ENCODE measurements at places on chromosomes 5 and 9.
A peak's percentile ranks its signal among the peaks of the same experiment; 100 is the strongest.

- no peak for DNase-seq
Observed at GRCh38 chr5:112951124-112951702, 25.4 kb upstream of the DCP2 start.

GRCh38 chr5:153350175-153350883 is 140.1 kb upstream of the GRIA1 start:
- no peak for DNase-seq

DNA sequence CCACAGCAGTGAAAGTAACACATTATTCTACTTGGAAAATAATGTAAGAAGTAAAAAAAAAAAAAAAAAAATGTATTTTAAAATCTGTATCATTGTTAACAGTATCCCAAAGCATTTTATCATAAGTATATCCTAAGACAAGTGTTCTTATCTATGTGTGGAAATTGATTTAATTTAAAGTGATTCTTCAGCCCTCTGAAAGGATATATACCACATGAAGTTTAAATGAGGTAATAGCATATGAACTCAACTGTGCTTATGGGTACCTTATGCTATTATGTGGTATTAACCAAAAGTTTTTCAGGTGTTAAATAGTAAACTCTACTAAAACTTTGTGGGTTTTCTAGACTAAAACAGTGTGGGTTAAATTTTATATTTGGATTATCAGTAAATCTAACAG is 2.8 kb upstream of the SECISBP2 start:
- DNase-seq = no peak

- no peak for DNase-seq
Observed at GRCh38 chr5:148875205-148875875, 48.9 kb downstream of the ADRB2 start.

GRCh38 chr5:138972230-138972629 is 97.1 kb upstream of the LRRTM2 start:
- DNase-seq = no peak

DNA sequence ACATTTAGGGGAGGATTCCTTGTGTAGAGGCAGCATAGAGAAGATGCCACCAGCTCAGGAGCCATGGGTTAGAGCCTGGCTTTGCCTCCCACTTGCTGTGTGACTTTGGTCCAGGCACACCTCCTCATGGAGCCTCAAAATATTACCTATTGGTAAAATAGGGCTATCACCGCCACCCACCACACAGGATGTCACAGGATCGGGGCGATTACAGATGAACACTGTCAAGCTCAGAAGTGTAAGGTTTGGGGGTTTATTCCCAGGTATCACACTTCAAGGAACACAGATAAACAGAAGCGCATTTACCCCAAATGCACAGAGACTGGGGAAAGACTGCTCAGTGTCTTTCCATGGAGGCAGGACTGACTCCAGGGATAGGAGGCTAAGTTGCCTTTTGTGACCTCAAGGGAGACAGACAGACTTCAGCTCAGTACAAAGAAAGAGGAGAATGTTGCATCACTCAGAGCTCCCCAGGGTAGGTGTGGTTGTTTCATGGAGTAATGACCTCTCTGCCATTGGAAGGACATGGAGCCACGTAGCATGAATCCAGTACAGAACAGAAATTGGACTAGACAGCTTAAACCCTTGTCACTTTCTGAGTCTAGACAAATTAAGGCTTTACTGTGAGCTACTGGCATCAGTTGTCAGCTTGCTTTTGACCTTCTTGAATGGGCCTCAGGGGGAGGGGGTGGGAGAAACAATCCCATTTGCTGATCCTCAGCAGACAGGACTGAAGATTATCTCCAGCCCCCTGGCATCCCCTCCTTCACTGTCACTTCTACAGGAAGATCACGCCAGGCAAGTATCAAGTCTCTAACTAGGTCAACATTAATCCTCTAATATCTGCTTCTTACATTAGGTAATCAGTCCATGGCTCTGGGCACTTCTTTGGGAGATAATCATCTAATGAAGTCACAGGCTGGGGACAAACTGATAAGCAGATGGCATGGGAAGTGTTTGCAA is 6.5 kb downstream of the TRAF1 start:
- DNase-seq = no peak

DNA sequence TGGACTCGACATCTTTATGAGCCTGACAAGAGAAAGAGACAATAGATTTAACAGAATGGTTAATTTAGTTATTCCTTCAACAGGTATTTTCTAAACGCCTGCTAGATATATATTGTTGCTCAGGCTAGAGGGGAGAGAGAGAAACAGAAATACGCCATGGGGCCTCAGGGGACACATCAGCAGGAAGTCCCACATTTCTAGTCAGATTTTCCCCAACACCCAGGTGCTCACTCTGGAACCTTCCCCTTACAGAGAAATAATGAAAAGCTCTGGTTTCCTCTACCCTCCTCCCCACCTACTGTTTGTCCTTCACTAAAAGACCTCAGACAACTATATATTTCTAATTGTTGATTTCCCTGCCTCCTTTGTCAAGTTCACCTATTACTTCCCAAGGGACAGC is 130.3 kb upstream of the TBC1D2 start:
- no peak for DNase-seq

DNA sequence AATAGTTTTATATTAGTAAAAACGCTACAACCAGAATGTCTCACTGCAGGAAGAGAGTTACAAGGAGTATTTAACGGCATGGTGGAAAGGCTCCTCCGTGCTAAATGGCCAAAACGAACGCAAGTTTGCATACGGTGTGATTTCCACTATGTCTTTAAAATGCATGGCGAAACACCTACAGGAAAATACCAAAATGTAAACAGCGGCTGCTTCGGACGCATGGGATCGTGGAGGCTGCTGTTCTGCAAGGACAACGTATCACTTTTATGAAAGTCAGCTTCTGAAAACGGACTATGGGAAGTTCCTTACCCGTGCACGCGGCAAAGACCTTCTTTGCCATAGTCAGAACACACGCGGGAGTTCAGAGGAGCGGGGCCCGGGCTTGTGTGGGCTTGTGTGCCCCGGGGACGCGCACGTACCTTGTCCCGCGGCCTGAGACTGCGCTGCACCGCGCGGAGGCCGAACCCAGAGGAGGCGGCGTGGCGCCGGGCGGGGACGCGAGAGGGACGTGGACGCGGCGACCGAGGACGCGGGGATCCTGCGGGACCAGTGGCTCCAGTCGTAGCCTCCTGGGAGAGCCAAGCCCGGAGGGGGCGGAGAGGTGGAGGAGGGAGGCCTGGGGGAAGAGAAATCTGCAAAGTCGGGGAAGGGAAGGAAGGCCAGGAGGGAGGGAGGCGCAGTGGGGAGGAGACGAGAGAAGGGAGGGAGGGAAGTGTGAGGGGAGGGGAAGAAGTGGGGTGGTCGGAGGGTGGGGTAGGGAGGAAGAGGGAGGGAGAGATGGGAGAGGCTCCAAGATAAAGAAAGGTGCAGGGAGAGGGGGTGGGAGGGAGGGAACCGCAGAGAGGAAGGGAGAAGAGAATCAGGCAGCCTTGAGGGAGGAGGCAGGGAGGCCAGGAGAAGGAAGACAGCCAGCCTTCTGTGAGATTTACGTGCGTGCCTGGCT is at the start of gene CMBL:
Gene CMBL (minus strand): TSS at position 697 of the 943 bp plus-strand sequence. CDS start 17,140 bp downstream, outside the sequence.
- peak; percentile 61 for DNase-seq

GRCh38 chr5:162497455-162497854 is 429.9 kb downstream of the GABRG2 start:
- no peak for DNase-seq

- no peak for DNase-seq
Observed at GRCh38 chr5:132675936-132676689, 2.3 kb downstream of the IL4 start.

GRCh38 chr9:112064871-112065270 is 110.2 kb downstream of the SUSD1 start:
- no peak for DNase-seq

GRCh38 chr5:36059571-36060419 is 6.9 kb downstream of the UGT3A2 start:
- no peak for DNase-seq

- no peak for DNase-seq
Observed at GRCh38 chr5:147616421-147616820, 106.6 kb upstream of the DPYSL3 start.

DNA sequence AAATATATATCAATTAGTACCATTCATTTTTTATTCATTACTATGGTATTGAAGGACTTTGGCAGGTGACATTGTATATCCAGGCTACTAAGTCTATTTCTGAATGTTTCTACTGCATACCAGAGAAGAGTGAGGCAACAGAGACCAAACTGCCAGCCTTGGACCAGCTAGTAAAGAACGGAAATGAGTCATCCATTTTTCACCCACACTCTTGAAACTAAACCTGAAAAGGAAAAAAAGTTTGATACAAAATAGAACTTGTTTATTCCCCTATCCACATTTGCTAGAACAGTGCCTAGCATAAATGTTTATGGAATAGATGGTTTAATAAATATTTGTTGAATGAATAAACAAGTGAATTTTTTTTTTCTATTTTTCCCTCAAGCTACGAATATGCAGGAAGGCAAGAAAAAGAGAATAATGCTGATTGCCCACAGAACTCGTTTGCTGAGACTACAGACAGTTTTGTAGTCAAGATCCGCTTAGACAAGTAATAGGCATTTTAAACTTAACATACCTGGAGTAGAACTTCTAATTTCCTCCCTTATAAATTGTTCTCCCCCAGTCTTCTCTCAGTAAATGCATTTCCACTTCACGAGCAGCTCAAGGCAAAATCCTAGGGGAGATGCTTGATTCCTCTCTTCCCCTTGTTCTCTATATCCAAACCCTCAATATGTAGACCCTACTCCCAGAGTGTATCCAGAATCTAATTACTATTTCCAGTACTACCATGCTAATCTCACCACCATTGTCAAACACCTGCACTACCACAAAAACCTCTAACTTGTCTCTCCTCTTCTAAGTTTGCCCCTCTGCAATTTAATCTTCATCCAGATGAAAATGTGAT is 146.2 kb upstream of the RASA1 start:
- peak; percentile 63 for DNase-seq

DNA sequence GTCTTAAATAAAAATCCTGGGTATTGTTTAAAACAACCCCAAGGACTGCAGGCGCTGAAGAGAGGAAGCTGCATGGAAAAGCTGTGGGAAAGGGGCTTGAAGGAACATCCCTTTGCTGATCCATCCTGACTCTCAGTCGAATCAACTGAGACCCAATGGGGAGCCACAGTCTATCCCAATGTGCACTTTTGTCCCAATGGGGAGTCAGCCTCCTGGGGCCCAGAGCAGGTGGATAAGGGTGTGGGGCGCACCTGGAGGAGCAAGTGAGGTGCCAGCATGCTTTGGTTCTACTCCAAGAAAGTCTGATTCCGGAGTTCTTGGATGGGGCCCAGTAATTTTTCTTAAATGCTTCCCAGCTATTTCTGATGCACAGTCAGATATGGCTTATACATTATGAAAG is 118.1 kb downstream of the COL23A1 start:
- DNase-seq = no peak

GRCh38 chr9:96641514-96641913 is 13.6 kb downstream of the PRXL2C start:
- no peak for DNase-seq

DNA sequence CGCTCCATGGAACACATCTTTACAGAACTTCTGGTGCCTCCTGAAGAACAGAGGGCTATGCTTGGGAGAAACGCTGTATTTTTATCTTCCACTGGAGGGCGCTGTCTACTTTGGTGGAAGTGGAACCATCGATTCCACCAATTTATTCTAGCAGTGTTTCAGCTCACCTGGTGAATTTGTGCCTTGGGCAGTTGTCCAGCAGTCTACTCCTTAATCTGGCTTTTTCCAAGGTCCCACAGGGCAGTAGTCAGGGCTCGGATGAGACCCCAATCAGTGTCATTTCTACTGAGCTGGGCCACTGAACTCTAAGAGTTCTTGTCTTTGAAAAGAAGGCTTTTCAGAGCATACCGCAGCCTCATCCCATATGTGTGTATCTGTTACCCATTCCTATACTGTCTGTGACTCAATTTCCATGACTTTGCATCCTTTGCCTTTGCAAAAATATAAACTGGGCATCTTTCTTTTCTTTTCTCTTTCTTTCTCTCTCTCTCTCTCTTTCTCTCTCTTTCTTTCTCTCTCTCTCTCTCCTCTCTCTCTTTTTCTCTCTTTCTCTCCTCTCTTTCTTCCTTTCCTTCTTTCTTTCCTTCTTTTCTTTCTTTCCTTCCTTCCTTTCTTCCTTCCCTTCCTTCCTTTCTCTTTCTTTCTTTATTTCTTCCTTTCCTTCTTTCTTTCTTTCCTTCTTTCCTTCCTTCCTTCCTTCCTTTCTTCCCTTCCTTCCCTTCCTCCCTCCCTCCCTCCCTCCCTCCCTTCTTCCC is 138.4 kb upstream of the ZNF618 start:
- DNase-seq = peak; percentile 54

- DNase-seq = no peak
Observed at GRCh38 chr9:137313956-137314560, 12.0 kb upstream of the NRARP start.

GRCh38 chr5:142934051-142934762 is 164.0 kb downstream of the ARHGAP26 start:
- no peak for DNase-seq

- no peak for DNase-seq
Observed at GRCh38 chr5:31942546-31942945, 231.6 kb downstream of the GOLPH3 start.

DNA sequence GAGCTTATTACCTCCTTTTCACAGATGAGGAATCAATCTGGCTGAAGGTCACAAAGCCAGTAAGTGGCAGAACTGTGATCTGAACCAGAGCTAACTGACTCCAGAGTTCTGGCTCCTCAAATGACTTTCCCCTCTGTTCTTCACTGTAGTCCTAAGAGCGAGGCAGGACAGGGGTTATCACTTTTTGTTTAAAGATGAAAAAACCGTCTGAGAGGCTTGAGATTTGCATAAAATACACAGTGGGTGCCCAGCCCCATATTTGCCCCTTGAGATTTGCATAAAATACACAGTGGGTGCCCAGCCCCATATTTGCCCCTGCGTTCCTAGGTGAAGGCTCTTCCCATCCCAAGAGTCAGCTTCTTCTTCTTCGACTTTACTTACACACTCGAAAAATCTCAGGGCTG is 667 bp downstream of the FBXO10 start:
- no peak for DNase-seq

GRCh38 chr9:81456431-81457006 is 232.8 kb downstream of the TLE1 start:
- no peak for DNase-seq

GRCh38 chr9:33151007-33151557 is 16.1 kb downstream of the B4GALT1 start:
- peak; percentile 71 for DNase-seq

- DNase-seq = no peak
Observed at GRCh38 chr5:83538786-83539462, 67.4 kb downstream of the VCAN start.

DNA sequence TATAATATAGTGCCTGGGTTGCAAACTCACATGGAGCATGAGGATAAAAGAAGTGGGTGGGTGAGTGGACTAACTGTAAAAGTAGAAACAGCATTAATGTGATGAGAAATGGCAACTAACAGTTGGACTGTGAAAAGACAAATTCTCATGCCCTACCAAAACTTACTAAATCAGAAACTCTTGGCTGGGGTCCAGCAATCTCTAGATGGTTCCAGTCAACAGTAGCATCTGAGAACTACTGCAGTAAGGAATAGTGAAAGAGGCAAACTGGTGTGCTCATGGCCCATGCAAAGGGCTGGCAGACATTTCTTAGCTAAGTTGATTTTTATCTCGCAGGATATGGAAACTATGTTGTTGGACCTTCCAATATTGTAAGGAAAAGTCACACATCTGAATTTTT is 150.3 kb downstream of the PIK3R1 start:
- DNase-seq = no peak

GRCh38 chr5:149639737-149640136 is 58.4 kb downstream of the ARHGEF37 start:
- no peak for DNase-seq

Data from urothelium cell line (cell line).